Activated CD4-positive, CD25-positive, alpha-beta regulatory T cell treated with anti-CD3 and anti-CD28 coated beads, Interleukin-2, amount 50 U/mL, for 24 hours (primary cell): ENCODE measurements at places on chromosomes 5 and 9.

DNA sequence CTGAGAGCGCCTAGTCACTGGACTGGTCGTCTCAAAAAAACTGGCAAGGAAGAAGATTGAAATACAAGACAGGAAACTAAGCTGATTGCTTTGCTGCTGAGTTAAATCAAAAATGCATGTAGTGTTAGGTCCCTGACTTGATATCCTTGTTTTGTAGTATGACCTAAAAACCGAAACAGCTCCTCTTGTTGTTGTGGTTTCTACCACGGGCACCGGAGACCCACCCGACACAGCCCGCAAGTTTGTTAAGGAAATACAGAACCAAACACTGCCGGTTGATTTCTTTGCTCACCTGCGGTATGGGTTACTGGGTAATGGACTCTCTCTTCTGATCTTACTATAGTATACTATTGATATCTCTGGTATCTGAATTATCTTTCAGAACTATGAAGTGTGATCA is 4.3 kb downstream of the MTRR start:
- no peak for ATAC-seq

GRCh38 chr5:41199660-41200059 is 13.7 kb downstream of the C6 start:
- ATAC-seq: no peak

- ATAC-seq: no peak
Measured at GRCh38 chr5:85681871-85682270, 935.9 kb upstream of the COX7C start.

- ATAC-seq: peak; percentile 83
Measured at GRCh38 chr5:180975338-180975737, 13.3 kb upstream of the BTNL3 start.

DNA sequence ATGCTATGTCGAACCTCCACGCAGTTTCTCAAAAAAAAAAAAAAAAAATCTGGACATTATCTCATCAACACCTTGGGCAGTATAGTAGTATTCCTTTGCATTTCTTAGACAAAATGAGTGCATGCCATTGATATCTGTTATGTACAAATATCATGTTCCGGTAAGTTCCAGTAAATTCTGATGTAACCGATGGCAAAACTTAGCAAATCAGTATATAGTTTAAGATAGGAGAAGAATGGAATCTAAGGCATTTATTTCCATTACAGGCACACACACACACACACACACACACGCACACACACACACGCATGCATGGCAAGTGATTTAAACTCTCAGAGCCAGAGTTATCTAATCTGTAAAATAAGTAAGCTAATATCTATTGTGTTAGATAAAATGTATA is 356.5 kb upstream of the TUSC1 start:
- no peak for ATAC-seq

GRCh38 chr5:175214152-175214551 is 229.8 kb downstream of the DRD1 start:
- ATAC-seq: no peak

DNA sequence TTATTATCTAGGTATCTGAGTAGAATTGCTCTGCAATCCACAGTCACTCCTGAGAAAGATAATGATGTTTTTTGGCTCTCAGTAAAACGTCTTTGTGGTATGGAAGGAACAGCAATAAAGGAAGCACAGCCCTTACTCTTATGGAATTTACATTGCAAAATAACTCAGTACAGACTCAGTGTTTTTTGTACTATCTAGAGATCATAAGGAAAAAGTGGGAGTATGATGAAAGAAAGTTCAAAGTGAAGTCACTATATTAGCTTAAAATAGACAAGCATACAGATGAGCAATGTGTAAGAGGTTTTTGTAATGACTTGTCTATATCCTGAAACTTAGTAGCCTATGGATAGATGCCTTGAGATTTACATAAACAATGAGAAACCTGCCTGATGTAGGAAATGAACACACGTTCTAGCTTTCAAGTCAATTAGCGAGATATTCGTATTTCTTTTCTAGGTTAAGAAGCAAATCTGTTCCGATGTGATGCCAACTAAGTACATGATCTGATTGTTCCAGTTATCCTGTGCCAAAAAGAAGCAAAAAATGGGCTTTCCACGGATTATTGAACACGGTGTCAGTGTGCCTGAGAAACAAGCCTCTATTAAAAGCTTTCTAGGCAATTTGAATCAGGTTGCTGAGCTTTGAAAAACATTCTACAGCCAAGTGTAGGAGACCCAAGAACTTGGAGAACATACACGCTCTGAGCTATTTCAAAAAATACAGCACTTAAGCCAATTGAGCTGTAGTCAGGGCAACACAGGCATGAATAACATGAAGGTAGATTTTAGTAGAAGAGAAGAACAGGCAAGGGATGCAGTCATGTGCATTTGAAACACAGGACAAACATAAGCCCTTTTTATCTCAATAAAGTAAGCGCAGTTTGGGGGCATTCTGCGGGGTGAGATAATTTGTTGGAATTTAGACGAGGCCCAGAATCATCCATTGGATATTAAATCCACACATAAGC is 86.3 kb upstream of the TAF11L2 start:
- ATAC-seq: no peak

DNA sequence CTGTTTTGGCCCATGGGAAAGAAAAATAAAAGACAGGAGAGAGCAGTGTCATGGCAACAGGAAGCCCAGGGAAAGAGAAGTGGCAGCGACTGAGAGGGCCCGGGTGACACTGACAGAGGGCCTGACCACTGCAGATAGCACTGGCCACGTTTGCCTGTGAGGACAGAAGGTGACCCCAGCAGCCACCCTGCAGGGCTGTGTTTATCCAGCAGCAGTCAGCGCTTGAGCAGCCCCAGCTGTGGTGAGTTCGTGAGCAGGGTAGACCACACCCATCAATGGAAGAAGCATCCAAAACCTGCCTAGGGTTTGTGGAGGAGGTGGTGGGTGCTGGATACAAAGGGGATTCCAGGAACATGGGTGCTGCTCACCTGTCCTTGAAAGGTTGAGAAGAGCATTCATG is 222.5 kb downstream of the MARCHF11 start:
- no peak for ATAC-seq

DNA sequence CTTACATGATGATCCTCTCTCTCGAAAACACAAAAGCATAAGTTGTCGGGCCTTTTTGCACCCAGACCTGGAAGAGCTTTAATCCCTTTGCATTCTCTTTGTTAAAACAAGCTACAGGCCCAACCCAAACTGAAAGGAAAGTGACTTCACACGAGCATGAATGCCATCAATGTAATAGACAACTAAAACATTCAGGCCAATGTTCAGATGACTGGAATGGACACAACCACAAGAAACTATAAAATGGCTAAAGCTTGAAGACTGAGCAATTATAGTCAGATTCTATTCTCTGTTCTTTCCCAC is 45.5 kb downstream of the RFX3 start:
- ATAC-seq: no peak

- ATAC-seq: no peak
Measured at GRCh38 chr5:14235872-14236271, 92.7 kb downstream of the TRIO start.

- no peak for ATAC-seq
Measured at GRCh38 chr5:64003966-64004365, 41.7 kb upstream of the HTR1A start.

- ATAC-seq: no peak
Measured at GRCh38 chr5:103487822-103488493, 74.6 kb downstream of the NUDT12 start.

DNA sequence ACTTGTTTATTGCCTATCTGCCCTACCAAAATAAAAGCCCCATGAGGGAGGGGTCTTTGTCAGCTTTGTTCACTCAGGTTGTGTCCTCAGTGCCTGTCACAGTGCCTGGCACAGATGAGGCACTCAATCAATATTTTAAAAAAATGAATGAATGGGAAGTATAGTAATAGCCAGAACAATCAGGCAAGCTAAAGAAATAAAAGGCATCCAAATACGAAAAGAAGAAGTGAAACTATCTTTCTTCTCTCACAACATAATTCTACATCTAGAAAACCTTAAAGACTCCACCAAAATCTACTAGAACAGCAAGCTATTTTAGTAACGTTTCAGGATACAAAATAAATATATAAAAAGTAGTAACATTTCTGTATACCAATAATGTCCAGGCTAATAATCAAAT is 37.8 kb upstream of the C5orf63 start:
- ATAC-seq: no peak

DNA sequence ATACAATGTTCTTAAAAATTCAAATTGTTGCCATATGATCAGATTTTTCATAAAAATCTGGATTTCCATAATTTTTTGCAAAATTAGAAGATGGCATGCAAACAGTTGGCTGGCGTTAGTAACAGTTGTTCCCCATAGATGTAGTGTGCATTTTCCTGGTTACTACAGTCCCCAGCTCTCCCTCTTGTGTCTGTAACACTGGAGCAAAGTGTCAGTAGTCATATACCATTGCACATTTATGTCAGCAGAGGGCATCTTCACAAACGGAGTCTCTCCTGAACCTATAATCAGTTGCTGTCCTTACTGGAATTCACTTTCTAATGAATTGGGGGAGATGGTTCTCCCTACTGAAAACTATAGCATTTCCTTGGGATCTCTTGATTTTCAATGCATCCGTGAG is 44.7 kb upstream of the DMAC1 start:
- no peak for ATAC-seq

DNA sequence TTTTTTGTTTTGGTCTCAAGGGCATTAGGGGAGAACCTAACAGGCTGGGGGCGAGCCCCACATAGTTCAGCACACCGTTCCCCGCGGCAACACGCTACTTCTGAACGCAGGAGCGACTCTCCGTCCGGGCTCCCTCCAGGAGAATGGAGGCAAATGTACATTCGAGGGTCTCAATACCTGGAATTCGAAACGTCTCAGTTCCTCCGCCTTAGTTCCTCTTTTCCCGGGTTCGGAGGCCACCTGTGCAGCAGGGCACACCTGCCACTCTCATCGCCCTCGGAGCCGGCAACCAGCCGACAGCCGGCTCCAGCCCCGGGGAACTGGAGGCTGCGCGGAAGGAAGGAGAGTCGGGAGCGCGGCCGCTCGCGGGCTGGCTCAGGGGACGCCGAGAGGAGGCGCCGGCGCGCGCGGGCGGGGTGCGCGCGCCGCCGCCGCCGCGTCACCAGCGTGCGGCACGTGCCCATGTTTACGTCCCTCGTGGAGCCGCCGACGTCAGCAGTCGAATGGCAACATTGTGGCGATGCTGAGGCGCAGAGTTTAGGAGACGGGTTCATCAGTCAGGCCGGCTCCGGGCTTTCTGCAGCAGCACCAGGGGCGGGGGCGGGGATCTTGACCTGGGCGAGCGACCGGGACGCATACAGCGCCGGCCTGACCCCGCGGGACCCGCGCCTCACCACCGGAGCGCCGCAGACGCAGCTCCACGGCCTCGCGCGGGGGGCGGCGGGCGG is at the start of gene JMY:
TSS of gene JMY (plus strand) at position 498 of the 728 bp plus-strand sequence. CDS start 520 bp downstream, outside the sequence.
- ATAC-seq: peak; percentile 80

- ATAC-seq: no peak
Measured at GRCh38 chr5:5061836-5062235, 78.3 kb upstream of the ADAMTS16 start.

- ATAC-seq: no peak
Measured at GRCh38 chr5:177232761-177233160, 70.8 kb downstream of the RAB24 start.

DNA sequence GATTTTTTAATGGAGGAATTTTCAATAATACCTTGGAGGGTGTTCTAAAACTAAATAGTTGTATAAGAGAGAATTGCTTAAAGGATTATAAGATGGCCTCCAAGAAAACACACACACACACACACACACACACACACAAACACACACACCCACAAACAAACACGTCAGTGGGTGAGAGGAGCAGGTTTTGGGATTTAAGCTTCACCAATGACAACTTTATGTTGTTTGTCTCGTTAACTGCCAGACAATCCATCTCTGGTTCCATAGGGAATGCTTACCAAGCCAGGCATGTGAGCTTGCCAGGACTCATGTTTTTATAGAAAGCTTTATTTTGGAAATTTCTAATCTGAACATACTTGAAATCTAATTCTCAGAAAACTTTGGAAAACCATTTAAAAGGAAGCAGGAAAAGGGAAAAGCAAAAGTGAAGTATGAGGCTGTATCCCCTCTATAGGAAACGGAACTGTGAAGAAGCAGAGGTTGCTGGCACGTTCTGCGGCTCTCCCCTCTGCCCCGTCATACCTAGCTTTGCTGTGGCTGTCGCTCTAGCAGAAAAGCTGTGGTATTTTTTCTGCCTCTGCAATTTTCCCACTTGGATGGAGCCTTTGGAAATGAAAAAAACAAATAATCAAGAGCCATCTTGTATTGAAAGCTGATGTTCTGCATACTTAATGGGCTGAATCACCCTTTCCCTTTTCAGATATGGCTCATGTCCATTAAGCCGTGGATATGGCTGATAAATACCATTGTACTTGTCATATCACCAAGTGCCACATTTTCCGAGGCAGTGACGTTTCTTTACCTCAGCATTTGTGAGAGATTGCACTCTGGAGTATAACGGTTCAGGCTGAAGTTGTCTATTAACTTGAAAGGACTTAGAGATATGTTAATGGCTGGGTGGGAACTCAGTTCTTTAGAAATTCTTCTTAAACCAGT is 112.7 kb downstream of the NTRK2 start:
- ATAC-seq: no peak
